ENCODE measurements at places on chromosomes 6 and 20.

- DNase-seq: no peak
Measured at GRCh38 chr20:63057171-63058117, 50.7 kb upstream of the BHLHE23 start.

DNA sequence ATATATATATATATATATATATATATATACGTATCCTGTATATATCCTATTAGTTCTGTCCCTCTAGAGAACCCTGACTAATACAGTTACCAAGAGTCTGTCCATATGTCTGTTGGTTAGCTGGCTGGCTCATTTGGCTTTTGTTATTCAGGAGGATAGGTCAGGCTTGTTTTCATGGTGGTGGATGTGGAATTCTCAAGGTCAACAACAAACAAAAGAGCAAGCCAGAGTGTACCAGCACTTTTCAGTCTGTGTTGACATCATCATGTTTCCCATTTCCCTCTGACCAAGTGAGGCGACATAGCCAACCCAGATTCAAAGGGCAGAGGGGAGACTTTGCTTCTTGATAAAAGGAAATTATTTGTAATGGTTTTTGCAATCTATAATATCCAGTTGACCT, 88.5 kb upstream of the PTCHD4 start:
- no peak for DNase-seq

DNA sequence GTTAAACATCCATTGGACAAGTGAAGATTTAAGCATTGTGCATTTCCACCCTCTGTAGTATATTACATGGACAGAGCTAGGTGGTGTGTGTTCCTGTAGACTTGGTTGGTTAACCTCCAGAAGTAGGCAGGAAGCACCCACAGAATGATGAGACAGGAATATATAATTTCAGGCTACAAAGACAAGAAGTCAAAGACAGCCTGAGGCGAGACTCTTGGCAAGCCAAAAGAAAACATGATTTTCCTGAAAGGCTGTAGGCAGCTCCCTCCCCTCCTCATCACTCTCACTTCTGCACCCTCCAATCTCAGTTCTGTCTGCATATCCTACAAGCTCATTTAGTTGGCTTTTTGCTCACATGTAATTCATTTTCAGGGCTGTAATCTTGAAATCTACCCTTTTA, 110.0 kb upstream of the SLC35B3 start:
- no peak for DNase-seq

DNA sequence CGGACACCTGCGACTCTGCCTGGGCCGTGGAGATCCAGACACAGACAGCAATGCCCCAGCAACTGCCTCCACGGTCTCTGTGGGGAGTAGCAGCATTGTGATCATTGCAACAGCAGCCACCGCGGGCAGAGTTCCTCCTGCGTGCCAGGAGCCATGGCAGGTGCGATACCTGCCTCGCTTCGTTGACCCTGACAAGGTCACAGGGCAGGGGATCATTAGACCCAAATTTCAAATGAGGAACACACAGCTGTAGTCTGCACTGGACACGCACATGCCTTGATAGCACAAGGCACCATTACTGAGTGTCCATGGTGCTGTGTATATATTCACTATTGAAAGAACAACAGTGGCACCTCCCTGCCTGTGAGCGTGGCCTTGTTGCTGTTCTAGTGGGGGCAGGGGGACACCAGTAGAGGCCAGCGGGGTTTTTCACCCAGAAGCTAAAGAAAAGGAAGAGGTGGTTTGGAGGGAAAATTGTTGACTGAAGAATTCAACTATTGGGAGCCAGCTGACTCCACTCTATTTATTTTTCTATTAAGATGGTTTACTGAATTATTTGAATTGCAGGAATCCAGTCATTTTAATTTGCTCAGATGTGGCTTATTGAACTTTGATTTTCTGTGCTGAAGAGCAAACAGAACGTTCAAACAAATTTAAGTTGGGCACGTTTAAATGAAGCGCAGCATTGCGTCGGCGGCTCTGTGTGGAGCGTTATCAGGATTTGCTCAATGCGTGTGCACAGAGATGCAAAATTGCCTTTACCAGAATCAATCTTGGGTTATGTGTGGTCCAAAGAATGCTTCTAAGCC, 60.2 kb upstream of the RPS6KA2 start:
- no peak for DNase-seq

DNA sequence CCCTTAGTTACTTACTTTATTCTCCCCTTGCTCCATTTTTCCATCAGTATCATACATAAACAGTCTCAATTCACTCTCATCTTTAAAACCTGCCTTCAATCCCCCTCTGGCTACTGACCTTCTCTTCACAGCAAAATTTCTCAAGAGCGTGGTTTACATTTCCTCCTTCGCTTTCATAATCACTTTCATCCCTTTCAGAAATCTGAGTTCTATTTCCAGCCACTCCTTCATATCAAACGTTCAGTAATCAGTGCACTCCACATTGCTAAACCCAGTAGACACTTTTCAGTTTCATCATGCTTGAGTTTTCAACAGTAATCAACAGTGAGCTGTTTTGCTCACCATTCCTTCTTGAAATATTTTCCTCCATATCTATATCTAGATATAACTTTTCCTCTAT, 176.7 kb upstream of the HSF2 start:
- DNase-seq: no peak

GRCh38 chr6:100126790-100127484, 132.9 kb upstream of the MCHR2 start:
- DNase-seq: no peak

DNA sequence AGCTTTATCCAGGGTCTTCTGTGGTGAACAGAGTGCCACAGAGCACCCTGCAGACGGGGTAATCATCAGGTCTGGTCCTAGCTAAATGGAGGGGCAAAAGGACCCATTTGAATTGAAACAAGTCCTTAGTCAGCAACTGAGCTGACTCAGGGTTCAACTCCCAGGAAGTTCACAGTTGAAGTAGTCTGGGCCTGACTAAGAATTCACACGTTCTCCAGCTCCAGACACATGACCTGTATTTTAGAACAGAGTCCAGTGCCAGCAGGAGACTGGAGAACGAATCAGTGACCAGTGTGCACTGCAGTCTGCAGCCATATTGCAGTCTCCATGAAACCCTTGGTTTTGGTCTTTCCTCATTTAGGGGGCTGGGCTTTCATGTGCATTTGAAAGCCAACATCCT, 85.2 kb downstream of the ELOVL4 start:
- DNase-seq: no peak
